Activated naive CD4-positive, alpha-beta T cell (primary cell): ENCODE measurements at places on chromosomes 7 and 10.

- DNase-seq, result no peak
Measured at GRCh38 chr10:95613330-95613729, 43.2 kb downstream of the ALDH18A1 start.

DNA sequence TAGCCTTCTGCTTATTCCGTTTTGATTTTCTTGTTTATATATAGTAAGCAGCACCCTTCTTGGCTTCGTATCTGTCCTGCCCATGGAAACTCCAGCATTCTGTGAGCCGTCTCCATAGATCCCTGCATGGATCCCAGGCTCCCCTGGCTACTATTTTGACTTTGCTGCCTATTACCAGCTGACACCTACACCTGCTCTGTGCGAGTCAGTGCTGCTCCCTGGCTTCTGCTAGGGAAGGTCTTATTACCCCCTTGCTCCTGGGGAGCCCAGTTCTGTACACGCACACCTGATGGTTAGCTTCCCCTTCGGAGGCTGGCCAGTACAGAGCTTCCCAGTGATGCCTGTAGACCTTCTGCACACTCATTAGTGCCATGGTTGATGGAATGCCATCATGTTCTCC is 35.4 kb downstream of the NACAD start:
- DNase-seq, result no peak

DNA sequence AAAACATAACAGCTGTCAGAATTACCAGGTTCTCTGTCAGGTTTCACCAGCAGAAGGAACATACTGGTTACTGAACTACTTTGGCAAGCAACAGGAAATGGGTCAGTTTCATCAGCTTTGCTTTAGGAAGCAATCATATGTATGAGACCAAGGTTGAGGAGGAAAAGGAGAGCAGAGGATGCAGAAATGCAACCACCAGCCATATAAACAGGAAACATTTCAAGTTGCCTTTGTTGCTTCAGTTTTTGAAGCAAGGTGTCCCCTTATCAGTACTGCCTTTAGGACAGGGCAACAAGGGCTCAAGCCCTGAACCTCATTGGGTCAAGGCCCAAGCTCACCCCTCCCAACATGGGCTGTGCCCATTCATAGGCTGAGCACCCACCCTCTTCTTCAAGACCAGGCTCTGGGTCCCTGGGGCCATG is 10.2 kb downstream of the HIPK2 start:
- DNase-seq, result no peak

DNA sequence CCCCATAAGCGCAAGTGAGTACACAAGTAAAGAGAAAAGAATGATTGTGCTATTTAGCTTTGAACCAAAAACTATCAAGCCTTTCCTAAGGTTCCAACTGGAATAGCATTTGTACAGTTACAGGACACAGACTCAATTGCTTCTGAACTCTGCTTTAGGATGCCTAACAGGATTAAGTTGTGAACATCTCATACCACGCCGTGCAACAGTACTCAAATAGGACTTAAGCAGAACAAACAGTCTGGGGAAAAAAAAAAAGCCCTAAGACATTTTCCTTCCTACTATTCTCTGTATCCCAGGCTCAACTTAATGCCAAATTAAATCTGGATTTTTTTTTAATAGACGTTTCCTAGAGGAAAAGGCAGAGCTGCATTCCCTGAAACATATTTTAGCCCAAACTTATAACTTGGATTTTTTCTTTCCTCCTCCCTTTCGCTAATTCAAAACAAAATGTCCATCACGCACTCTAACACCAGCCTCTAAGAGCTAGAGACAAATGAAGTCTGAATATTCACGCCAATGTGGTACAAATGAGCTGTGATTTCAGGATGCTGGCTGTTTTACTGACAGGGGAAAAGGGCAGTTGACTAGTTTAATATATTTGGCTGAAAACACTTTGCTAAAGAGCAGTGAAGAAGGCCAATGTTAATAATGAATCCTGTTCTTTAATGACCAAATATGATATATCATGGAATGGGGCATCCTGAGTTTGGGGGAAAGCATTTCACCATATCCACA is 68.6 kb downstream of the CALD1 start:
- no peak for DNase-seq

- no peak for DNase-seq
Measured at GRCh38 chr10:88122145-88122544, 258.7 kb downstream of the PTEN start.

GRCh38 chr7:27295236-27295635 is 52.6 kb downstream of the EVX1 start:
- DNase-seq, result no peak

DNA sequence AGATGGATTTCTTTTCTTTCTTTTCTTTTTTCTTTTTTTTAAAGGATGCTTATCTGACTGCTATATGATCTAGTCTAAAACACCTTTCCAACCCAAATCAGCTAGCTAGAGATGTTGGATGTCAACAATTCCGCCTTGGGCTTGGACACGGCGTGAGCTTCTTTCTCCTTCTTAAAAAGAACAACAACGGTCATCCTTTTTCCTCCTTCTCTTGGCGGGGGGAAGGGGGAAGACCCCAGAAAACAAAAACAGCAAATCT is 1.0 kb downstream of the BEND7 start:
- no peak for DNase-seq

- DNase-seq, result no peak
Measured at GRCh38 chr10:36621346-36621745, 504.1 kb upstream of the ANKRD30A start.

- DNase-seq, result no peak
Measured at GRCh38 chr10:73079779-73080541, 16.7 kb downstream of the P4HA1 start.

DNA sequence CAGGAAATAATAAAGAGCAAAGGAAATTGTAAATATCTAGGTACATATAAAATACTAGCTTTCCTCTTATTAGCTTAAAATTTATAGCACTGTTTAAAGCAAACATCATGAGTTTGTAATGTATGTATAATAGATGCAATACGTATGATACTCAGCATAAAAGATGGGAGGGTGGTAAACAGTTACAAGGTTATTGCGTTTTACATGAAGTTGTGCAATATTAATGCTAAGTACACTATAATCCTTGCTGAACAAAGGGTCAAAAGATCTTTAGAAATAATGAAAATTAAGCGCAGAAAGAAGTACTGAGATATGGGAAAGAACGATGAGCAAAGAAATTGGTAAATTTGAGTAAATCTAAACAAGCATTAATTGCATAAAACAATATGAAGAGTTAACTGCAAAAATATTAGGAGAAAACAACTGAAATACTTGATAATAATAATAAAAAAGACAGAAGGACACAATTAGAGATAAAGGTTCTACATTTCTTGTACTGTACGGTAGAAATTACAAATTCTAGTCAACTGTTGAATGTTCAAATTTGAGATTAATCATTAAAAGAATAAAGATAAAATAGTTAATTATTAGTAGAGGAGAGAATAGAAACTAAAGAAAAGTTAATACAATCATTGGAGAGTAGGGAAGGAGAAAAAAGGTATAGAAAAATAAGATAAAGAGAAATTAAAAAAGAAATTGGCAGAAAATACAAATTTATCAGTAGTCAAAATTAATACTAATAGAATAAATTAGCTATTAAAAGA is 17.9 kb downstream of the C10orf67 start:
- DNase-seq, result no peak

DNA sequence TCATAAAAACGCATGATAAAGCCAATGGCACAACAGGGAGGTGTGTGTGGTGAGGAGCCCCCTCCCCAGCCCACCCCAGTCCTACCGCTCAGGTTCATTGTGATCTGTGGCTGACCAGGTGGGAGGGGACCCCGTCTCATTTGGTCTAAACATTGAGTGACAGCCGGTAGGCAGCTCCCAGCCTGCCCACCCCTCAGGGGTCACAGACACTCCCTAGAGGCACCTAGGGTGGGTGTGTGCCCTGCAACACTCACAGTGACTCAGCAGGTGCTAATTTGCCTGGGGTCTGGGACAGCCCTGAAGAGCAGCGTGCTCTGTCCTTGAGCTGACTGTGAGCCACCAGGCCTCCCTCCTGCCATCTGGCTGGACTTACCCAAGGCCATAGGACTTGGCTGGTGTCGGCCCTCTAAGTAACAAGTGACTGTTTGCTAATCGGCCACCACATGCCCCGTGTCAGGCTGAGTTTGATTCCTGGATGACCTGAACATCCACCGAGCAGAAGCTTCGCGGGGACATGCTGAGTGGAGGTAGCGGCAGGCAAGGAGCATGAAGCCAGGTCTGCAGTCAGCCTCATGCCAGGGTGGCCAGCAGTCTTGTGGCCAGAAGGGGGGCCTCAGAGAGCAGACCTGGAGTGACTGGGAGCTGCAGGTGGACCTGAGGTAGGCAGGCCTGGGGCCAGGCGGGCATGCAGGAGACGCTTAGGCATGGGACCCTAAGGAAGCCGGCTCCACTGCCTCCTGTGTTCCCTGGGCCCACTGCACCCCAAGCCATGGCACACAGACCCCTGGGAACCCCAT is 282.3 kb upstream of the SHH start:
- no peak for DNase-seq

- DNase-seq, result no peak
Measured at GRCh38 chr7:37450035-37450434, 1.4 kb upstream of the ELMO1 start.

- DNase-seq, result no peak
Measured at GRCh38 chr10:117159390-117159789, 21.3 kb upstream of the VAX1 start.

DNA sequence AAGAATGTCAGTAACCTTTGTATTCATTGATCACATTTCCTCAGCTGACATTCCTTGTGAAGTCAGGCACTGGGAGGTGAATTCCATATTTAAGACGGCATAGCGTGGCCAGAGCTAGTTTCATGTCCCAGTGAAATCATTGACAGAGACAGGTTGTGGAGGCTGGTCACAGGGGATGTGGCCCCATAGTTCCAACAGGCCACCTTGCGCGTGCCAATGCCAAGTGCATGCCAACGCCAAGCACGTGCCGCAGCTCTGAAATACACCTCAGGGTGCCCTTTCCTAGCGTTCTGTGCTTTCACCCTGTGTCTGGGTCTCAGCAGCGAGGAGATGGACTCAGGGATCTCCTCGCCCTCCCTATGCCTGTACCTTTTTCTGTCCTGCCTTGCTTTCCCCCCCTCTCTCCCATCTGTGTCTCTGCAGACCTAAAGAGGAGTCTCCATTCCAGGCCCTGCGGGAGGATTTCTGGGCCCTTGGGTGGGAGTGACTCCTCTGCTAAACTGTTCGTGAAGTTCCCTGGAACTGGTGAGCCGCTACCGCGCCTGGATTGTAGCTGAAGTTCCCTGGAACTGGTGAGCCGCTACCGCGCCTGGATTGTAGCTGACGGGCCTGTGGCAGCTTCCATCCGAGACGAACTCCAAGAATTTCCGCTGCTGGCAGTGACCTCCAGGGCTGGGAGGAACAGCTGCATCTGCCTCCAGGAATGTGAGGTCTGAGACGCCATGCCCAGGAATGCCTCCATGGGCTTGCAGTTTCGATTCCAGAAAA is 19.7 kb downstream of the AQP1 start:
- no peak for DNase-seq

DNA sequence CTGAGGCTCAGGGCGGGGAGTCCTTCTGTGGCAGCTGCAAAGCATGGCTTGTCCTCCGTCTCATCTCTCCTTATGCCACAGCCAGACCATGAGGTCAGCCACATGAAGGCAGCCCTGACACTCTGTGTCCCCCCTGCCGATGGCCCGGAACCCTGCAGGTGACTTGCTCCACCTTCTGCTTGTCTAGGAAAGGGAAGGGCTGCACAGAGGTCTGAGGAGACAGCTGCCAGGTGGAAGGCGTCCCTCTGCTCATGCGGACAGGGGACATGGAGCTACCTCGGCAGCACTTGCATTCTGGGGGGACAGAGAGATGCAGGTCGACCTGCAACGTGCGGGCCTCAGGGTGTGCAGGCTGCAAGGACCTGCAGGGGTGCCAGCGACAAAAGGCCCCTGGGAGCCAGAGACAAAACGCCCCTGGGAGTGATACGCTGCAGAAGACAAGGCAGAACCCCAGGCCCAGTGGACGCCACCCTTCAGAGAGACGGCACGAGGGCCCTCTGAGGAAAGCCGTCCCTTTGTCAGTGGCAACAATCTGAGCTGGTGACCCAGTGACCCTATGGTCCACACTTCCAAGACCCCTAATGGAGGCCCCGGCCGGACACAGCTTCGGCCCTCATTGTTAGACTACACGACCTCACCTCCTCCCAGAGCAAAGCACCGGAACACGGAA is 205.2 kb upstream of the PPP2R2D start:
- no peak for DNase-seq

- no peak for DNase-seq
Measured at GRCh38 chr7:70669854-70670253, 462.1 kb upstream of the GALNT17 start.

GRCh38 chr10:17021656-17022465 is 107.8 kb downstream of the CUBN start:
- DNase-seq, result no peak

- DNase-seq, result no peak
Measured at GRCh38 chr7:156069891-156070290, 257.6 kb upstream of the SHH start.

- DNase-seq, result no peak
Measured at GRCh38 chr7:41918597-41918996, 215.7 kb upstream of the INHBA start.

DNA sequence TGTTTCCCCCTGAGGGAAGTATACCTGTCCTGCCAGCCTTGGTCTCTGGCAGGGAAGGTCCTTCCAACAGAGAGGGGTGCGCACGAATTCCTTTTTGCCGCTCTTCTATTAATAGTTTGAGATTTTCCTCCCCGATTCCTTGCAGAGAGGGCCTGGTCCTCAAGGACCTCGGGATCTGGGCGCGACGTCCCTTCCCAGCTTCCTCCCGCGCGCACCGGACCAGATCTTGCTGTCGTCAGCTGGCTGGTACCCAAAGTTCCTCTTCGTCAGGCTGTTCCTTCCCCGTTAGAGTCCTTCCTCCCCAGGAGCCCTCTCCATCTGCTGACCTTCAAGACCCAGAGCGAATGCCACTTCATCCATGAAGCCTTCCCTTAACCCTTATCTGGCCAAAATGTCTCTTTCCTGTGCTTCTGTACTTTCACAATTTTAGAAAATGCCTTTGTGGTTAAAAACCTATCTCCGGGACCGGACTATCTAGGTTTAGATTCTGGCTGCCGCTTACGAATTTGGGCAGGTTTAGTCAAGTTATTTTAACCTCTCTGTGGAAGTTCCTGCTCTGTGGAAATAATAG is 851 bp upstream of the GOT1 start:
- DNase-seq, result no peak

DNA sequence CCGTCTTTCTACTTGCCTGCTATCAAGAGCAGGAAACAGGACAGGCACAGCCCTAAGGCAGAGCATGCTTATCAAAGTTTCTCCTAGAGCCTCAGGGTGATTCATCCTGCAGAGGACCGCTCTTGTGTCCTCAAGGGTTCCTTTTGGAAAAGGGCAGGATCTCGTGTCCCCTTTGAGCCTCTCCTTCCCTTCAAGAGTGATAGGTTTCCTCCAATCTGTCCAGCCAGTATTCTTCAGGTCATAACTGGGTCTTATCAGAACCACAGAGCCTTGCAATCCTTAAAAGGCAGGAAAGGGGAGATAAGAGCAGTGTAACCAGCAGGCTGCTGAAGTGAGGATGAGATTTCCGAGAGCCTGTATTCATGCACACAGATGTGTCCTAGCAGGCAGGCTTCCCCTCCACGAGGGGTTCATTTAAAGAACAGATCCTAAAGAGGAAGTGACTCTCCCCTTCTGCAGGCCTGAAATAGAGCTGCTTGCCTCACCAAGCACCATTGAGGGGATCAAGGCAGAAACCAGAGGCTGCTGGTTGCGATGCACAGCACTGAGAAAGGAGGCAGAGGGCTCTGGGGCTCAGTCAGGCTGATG is 90.5 kb upstream of the SVIL start:
- DNase-seq, result no peak
